ENCODE measurements at places on chromosomes 4 and X.

DNA sequence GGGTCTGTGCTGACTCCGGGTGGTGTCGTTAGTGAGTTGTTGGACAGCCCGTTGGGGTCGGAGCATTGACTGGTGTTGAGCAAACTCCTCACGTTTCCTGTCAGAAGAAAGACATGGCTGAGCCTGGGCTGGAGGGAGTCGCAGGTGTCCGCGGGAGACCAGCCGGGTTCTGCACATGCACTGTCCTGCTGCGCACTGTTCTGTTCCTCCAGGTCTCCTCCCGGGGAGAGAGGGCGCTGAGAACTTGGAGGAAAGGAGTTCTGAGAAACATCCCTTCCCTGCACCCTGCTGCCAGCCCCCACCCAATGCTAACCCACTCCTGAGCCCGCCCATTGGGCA is 1.1 kb downstream of the ZNF141 start:
- DNase-seq: peak; percentile 11

GRCh38 chr4:169314906-169315305 is 44.1 kb upstream of the SH3RF1 start:
- DNase-seq: peak; percentile 48

DNA sequence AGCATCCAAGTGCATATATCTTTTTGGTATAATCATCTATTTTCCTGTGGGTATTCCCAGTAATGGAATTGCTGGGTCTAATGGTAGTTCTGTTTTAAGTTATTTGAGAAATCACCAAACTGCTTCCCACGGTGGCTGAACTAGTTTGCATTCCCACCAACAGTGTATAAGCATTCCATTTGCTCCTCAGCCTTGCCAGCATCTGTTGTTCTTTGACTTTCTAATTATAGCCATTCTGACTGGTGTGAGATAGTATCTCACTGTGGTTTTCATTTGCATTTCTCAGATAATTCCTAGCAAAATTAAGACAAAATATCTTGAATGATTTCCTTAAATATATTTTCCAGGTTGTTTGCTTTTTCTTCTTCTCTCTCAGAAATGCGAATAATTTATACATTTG is 341.1 kb downstream of the GBA3 start:
- peak; percentile 48 for DNase-seq

- no peak for DNase-seq
Observed at GRCh38 chr4:57243076-57243475, 132.9 kb upstream of the IGFBP7 start.

DNA sequence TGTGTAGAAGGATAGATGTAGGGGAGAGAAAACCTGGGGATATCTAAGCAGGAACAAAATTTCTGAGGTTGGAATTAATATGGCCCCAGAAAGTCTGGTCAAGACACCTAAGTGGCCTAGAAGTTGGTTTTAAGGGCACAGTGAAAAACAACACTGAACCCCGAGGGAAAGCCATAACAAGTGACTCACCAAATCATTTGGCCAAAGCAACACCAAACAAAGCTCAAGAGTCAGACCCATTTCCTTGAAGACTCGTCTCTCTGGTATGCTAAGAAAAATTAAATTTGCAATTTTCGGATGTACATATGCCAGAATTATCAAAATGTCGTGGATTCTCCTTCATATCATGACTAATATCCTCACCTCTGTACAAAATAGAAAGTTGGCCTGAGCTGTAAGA is 162.9 kb downstream of the SMIM20 start:
- DNase-seq: peak; percentile 11

DNA sequence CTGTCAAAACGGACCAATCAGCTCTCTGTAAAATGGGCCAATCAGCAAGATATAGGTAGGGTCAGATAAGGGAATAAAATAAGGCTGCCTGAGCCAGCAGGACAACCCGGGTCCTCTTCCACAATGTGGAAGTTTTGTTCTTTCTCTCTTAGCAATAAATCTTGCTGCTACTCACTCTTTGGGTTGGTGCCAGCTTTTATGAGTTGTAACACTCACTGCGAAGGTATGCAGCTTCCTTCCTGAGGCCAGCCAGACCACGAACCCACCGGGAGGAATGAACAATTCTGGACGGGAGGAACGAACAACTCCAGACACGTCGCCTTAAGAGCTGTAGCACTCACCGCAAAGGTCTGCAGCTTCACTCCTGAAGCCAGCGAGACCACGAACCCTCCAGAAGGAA is 287.8 kb downstream of the RAPGEF2 start:
- peak; percentile 95 for DNase-seq

DNA sequence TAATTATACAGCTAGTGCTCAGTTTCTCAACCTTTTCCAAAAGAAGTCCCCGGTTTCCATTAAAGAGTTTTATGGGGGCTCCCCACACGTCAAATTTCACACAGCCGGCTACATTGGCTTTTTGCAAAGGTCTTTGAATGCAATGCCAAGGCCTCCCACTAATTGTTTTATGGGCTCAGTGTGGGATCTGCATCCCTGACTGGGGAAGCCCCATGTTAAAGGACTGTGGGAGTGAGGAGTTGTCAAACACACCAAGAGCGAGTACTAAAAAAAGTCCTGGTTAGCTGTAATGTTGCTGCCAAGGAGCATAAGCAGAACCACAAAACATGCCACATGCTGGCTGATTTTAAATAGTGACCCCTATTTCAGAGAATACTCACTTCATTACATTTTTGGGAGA is 162.6 kb downstream of the BMPR1B start:
- DNase-seq: no peak

GRCh38 chr4:77593101-77593500 is 12.5 kb upstream of the CXCL13 start:
- no peak for DNase-seq

GRCh38 chr4:74109116-74109869 is 10.3 kb upstream of the CXCL2 start:
- DNase-seq: peak; percentile 96

GRCh38 chrX:41723826-41724225 is at the start of gene GPR82:
TSS of gene GPR82 (plus strand) at chrX:41724181. CDS start at chrX:41727027, 2,846 bp downstream.
- DNase-seq: no peak

GRCh38 chr4:47084111-47084510 is 52.7 kb downstream of the GABRB1 start:
- DNase-seq: no peak

DNA sequence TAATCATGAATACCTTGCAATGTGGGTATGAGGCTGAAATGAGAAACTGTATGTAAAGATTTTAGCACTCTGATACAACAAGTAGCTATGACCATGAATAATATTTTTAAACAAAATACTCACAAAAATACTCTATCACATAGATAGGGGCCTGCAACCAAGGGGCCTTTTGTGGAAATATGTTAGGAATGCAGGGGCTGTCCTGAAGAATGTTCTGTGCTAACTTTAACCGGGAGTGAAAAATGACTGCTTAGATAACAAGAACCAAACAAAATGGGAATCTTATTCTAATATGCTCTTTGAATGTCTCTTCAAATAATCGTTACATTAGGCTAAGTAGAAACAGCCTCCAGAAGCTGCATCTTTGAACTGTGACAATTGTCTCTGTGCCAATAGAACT is 37.9 kb upstream of the GYPA start:
- DNase-seq: no peak

- DNase-seq: no peak
Observed at GRCh38 chrX:83077606-83078005, 430.5 kb upstream of the POU3F4 start.

DNA sequence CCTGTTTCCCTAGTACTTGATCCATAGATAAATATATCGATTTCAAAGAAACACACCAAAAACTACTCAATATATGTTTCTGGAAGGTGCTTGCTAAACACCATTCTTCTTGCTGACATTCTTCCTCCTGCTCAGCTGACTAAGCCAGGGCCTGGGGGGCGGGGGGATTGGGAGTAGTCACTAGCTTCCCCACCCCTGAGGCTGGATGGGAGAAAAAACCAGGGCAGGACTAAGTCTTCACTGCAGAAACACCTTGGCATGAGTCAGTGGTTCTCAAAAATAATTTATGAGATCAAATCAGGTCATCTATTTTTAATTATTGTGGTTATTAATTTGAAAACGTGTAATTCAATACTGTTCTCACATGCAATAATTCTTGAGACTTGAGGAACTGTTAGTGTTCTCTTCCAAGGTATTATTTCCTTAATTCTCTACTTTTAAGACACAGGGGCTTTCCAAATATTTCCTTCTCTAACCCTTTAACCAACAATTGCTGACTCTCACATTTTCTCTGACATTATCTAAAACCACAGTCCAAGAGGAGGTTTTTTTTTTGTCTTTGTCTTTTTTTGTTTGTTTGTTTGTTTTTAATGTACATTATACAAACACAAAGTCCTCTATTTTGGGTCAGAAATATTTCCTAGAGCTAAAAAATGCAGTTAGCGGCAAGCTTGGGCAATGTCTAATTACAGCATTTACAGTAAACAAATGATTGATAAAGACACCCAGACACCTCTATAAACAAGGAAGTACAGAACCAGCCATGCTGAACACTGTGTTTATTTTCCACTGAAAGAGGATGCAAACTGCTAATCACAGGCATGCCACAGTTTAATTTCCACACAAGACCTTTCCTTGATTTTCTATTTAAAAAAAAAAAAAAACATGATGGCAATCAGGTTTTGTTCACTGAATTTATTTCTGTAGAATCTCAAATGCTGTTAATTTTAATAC is 120.3 kb upstream of the USP9X start:
- DNase-seq: no peak

GRCh38 chr4:56197387-56197786 is 189.9 kb downstream of the AASDH start:
- no peak for DNase-seq

DNA sequence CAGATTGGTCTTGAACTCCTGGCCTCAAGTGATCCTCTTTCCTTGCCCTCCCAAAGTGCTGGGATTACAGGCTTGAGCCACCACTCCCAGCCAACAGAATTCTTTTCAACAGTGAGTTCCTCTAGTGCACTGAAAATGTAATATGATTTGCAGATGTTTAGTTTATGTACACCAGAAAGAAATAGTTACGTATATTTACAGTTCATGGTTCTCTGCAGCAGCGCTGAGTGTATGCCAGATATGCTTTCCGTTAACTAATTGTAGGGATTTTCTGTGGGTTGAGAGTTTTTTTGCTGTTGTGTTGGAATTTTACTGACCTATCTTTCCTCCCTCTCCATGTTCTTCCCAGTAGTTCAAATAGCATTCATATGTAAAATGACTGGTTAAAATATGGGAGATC is 44.0 kb downstream of the GAB1 start:
- DNase-seq: peak; percentile 34

- no peak for DNase-seq
Observed at GRCh38 chr4:19803406-19803805, 448.3 kb upstream of the SLIT2 start.

DNA sequence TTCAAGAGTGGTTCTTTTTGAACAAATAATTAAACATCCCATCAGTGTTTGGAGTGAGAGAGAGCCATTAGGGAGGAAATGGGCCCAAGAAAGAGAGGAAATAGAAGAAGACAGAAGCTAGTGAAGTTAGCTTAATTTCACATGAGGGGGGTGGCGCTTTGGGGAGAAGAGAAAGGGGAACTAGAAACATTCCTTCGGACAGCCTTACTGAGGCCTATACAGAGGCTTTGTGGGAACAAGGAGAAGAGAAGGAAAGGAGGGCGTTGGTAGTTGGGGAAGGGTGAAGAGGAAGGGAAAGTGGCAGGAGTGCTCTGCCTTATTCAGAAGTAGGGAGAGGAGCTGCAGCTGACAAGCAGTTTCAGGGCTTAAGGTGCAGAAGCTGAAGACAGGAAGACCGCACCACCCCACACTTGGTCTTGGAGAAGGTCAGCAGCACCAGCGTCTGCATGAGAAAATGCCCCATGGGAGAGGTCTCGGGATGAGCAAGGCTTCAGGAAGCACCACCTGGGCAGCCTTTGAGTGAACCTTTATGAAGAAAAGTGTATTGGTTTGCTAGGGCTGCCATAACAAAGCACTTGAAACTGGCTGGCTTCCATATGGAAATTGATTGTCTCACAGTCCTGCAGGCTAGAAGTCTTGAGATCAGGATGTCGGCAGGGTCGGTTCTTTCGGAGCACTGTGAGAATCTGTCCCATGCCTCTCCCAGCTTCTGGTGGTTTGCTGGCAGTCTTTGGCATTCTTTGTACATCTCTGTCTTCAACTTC is 85.1 kb downstream of the KIT start:
- no peak for DNase-seq

GRCh38 chr4:165512424-165512823 is 133.6 kb downstream of the CPE start:
- peak; percentile 4 for DNase-seq

DNA sequence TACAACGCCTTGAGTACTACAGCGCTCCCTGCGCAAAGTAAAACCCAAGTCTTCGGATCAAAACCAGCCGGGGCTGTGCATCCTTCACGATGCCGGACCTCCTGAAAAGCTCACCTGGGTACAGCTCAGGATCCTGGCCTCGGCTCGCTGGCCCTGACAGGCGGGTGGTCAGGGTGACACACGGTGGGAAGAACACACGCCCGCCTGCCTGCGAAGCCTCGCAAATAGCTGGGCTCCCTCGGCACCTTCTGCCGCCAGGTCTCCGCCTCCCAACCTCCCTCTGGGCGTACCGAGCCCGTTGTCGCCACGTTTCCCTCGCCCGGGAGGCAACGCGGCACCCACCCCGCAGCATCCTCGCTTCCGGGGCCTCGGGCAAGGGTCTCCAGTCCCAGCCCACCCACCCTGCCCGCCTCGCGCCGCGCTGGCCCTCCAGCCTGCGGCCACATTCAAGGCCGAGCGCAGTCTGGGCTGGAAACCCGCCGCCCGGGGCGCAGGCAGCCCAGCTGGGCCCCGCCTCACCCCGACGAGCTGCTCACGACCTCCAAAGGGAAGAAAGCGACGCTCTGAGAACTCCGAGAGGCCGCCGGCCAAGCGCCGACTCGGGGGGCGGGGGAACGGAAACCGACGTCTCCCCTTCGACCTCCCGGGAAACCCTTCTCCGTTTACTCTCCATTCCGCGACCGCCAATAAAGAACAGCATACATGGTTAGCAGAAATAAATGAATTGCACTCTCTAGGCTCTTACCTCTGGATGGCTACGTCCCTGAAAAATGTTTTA is 511 bp downstream of the PPM1K start:
- peak; percentile 77 for DNase-seq

DNA sequence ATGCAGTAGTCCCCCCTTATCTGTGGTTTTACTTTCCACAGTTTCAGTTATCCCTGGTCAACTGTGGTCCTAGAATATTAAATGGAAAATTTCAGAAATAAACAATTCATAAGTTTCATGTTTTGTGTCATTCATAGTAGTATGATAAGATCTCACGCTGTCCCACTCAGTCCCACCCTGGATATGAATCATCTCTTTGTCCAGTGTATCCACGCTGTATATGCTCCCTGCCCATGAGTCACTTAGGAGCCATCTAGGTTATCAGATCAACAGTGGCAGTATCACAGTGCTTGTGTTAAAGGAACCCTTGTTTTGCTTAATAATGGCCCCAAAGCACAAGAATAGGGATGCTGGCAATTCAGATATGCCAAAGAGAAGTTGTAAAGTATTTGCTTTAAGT is 16.2 kb upstream of the SYTL4 start:
- no peak for DNase-seq

All from fibroblast of villous mesenchyme (primary cell).